Tibial artery (tissue), 4 donors: ENCODE measurements at places on chromosomes 16 and 17.

DNA sequence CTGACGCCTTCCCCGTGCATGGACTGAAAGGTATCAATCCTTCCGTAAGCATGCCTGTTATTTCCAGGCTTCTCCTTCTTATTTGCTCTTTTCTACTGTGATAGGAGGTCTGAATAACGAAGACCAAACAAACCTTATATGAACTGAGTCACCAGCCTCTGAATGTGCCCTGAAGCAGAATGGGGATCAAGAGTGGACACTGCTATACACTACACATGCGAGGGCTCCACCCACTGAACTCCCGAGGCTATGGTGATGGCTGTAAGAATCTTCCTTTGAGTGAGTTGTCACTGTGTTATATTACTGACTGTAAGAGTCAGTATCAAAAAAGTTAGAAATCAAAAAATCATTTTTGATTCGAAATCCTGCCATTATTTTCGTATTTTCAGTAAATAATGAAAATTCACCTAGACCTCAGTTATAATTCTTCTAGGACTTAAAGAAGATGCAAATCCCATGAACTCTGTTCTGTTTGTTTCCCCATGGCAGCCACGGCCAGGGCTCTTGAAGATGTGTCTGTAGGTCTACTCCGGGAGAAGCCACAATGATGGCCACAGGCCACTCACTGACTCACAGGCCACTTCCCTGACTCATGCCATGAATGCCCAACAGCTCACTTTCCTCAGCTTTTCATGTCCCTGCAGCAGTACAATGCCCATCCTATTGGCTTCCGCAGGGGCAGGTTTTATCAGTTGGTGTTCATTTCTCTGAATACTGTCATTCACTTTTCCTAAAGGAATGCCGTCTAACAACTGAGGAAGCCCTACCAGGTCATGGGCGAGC lies 54.7 kb downstream of the ZZEF1 start:
- peaks cover 95% of the 10 kb centered on the region for H3K36me3 ChIP-seq
- DNase-seq = no peak

DNA sequence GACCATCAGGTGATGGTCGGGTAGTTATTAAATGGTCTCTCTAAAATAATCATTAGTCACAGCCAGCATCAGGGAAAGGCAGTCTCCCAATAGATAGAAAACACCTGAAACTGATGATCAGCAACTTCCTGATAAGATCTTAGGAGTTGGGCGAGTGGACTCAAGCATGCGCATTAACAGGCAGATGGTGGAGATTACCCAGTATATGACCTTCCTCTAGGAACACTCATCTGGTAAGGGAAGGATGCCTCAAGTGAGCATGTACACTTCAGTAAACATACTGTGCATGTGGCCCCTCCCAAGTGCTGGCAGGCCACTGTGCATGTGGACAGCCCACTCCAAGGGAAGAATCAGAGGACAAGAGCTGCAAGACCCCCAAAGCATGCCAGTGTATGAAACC lies 105.9 kb downstream of the ABCC12 start:
- H3K4me1 ChIP-seq = peaks cover 9% of the 10 kb centered on the region
- no peak overlapping the region for H3K4me3 ChIP-seq
- no peaks in the 10 kb centered on the region for H3K27me3 ChIP-seq
- no peak overlapping the region for H3K27ac ChIP-seq
- no peaks in the 10 kb centered on the region for H3K36me3 ChIP-seq
- no peak for DNase-seq

GRCh38 chr17:71969500-71969899 lies 151.3 kb upstream of the SOX9 start:
- H3K36me3 ChIP-seq = no peaks in the 10 kb centered on the region
- no peaks in the 10 kb centered on the region for H3K27me3 ChIP-seq
- no peak overlapping the region for H3K27ac ChIP-seq
- DNase-seq = no peak
- no peak overlapping the region for H3K4me3 ChIP-seq

DNA sequence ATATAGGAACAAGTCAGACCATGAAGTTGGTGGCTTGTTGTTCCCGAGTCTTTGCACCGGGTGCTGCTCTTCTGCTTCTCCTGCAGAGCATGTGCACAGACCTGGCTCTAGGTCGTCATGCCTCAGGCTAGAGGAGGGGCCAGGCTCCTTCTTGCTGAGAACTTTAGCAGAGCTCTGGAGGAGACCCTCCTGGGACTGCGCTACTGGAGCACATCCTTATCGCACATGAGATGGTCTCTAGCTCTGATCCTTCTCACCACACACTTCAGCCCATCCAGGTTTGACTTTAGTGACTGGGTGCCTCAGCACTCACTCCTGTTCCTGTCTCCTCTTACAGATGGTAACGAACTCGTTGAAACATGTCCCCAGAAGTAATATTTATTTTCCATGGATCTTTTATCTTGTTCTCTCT lies 14.9 kb downstream of the FOXK2 start:
- no peaks in the 10 kb centered on the region for H3K27me3 ChIP-seq
- DNase-seq = no peak
- no peak overlapping the region for H3K4me3 ChIP-seq
- no peaks in the 10 kb centered on the region for H3K36me3 ChIP-seq

GRCh38 chr16:88533932-88534637 lies 36.1 kb upstream of the ZC3H18 start:
- peaks cover 21% of the 10 kb centered on the region for H3K27me3 ChIP-seq
- H3K4me1 ChIP-seq = peaks cover 25% of the 10 kb centered on the region
- H3K36me3 ChIP-seq = no peaks in the 10 kb centered on the region
- peak overlapping the region; percentile 66 for H3K4me3 ChIP-seq
- peak; percentile 87 for DNase-seq

DNA sequence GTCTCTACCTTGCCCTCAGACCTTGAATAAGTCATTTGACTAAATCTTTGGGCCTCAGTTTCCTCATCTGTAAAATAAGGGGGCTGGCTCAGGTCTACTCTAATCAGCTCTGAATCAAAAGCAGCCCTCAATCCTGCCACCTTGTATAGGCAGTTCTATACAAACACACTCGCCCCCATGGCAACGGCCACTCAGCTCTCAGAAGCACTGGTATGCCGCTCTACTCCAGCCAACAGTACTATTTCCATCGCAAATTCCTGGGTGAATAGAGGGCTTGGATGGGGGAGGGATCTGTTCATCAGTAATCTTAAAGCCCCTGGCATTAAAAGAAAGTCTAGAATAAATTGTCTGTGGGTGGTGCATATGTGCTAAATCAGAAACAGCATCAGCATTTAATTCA lies 21.2 kb upstream of the TAOK1 start:
- no peaks in the 10 kb centered on the region for H3K27me3 ChIP-seq
- no peak overlapping the region for H3K4me3 ChIP-seq
- DNase-seq = no peak

DNA sequence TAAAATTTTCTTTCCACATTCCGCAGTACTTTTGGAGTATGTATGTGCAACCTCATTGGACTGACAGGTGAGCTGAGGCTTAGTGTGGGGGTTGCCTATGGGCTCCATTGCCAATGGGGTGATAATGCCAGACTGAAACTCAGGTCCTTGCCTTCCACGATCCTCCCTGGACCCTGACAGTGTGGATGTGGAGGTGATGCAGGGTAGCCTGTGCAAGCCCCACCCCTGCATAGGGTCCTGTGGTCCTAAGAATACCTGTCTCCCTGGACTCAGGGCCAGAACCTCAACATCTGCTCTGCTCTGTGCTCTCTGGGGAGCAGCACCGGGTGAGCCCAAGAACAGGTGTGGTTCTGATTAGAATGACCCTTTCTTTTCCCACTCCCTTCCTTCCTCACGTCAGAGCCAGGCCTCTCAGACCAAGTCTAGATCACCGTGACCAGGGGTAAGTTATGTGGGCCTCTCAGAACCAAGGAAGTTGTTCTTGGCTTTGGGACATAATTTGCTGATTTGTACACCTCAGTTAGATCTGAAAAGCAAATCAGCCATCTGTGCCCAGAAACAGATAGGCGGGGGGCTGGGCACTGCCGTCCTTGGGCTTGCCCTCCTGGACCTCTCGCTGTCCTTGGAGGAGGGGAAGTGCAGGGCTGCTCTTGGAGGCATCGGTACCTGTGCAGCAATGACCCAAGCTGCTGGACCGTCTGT lies 8.4 kb upstream of the TNS4 start:
- no peak overlapping the region for H3K27ac ChIP-seq
- DNase-seq = no peak
- no peaks in the 10 kb centered on the region for H3K27me3 ChIP-seq
- H3K36me3 ChIP-seq = no peaks in the 10 kb centered on the region
